ENCODE measurements at places on chromosomes 12 and 14.

GRCh38 chr14:78346747-78347146 lies 176.6 kb downstream of the NRXN3 start:
- DNase-seq, result no peak

DNA sequence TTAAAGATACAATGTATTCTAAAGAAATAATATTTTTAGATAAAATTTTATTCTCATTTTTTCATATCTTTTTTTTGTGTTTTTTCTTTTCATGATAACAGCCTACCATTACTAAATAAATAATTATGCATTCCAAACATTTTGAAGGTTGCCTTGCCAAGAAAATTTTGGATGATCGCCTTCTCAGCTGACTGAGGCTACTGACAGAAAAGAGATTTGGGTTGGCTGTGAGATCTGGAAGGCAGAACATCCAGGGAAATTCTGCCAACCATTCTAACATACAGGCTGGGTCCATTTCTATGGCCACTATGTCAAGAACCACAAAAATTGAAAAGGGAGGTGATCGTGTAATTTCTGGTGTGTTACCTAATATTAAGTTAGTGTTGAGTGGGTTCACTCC lies 48.1 kb downstream of the GALNT8 start:
- no peak for DNase-seq

DNA sequence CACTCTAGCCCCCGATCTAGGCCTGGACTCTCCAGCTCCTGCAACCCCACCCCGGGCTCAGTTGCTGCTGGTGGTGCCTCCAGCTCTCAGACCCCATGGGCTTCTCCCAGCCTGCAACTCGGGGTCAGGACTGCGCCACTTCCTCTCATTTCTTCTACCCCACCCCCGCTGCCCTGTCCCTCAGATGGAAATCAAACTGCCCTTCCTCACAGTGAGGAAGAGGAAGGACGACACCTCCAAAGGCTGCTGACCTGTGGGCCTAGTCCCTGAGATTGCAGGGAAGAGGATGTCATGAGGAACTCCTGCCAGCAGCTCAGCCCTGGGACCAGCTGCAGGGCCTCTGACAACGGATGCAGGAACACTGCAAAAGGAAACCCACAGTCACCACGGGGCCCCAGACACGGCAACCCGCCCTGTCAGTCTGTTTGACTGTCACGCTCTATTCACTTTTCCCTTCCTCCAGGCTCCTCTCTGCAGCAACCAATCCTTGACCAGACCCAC lies 29.3 kb upstream of the PNMA1 start:
- peak; percentile 57 for DNase-seq

DNA sequence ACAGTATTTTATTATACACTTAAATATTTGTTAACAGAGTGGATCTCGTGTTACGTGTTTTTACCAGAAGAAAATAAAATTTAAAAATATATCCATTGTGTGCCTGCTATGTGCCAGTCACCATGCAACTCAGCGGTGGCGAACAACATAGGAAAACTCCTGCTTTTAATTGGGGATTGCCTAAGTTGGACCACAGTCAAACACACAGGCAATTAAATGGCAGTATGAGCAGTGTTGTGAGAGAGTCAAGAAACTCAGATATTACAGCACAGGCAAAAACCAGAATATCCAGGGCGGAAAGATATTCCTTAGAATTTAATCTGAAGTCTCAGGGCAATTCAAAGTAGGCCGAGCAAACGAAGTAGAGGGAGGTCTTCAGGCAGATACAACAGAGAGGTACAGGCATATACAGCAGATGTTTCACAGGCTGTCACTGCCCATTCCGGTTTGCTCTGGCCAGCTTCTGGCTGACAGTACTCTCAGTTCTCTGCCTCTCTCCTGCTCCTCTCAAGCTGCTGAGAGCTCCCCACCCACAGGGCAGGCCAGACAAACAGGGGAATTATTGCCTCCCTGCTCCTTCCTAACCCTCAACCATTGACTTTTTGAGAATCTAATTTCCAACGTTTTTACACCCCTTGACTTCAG lies 540.2 kb upstream of the TMEM132C start:
- DNase-seq, result no peak

GRCh38 chr12:57694459-57695019 lies 607 bp downstream of the OS9 start:
- no peak for DNase-seq

- no peak for DNase-seq
Measured at GRCh38 chr12:124732275-124733075, 131.2 kb downstream of the SCARB1 start.

- no peak for DNase-seq
Measured at GRCh38 chr12:127560041-127560478, 706.9 kb upstream of the TMEM132C start.

- DNase-seq, result no peak
Measured at GRCh38 chr14:100731011-100731670, 4.4 kb downstream of the DLK1 start.

- DNase-seq, result no peak
Measured at GRCh38 chr12:20077618-20078017, 290.7 kb upstream of the PDE3A start.

GRCh38 chr14:103141117-103141796 lies 18.0 kb downstream of the TNFAIP2 start:
- peak; percentile 33 for DNase-seq

GRCh38 chr12:13980538-13981295 lies 685 bp downstream of the GRIN2B start:
- no peak for DNase-seq

DNA sequence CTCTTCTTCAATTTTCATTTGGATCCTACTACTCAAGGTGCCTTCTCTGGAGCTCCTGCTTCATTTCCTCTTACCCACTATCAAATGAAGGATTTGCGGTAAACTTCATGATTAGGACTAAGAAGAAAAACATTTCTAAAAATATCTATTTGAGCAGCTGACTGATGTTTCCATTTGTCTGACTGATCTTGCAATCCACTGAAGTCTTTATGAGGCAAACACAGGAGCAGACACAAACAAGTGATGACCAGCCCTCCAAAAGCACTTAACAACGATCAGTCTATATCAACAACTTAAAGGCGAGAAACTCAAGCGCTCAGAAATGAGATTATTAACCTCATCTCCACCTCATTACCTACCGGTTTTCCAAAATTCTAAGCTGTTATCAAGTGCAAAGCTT lies 26.2 kb downstream of the OSBPL8 start:
- no peak for DNase-seq

GRCh38 chr14:22506778-22507351 lies 82.2 kb downstream of the DAD1 start:
- DNase-seq, result no peak

GRCh38 chr12:57890191-57891115 lies 43.9 kb upstream of the CTDSP2 start:
- DNase-seq, result no peak

GRCh38 chr12:100661300-100661951 lies 87.9 kb downstream of the GAS2L3 start:
- no peak for DNase-seq

DNA sequence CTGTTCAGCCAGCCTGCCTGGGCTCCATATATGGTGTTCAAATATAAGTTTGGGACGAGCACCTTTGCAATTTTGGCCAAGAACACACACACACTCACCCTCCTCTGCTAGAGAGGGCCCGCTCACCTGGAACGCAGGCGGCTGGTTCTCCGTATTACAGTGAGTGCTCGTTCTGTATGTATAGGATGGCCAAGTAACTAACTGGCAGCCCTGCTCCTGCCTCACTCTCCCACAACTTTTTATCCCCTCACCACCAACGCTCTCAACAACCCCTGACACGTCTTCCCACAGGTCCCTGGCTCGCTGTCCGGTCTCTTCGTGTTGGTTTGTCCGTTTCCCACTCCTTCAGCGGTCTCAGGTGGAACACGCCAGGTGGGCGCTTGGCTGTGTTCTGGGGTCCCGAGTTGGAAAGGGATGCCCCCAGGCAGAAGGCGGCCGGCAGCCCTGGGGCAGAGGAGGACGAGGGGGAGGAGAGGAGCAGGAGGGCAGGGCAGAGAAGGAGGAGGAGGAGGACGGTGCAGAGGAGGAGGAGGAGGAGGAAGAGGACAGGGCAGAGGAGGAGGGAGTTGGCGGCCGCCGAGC lies 398 bp upstream of the MSRB3 start:
- DNase-seq, result no peak

DNA sequence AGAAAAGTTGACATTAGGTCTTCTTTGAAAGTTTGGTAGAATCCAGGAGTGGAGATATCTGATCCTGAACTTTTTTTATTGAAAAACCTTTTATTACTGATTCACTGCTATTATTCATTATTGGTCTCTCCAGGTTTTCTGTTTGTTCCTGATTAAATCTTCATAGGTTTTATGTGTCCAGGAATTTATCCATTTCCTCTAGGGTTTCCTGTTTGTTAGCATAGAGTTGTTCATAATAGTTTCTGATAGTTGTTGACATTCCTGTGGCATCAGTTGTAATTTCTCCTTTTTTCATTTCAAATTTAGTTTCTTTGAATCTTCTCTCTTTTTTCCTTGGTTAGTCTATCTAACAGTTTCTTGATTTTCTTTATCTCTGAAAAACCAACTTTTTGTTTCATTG lies 370.3 kb downstream of the SLC6A15 start:
- DNase-seq, result no peak

DNA sequence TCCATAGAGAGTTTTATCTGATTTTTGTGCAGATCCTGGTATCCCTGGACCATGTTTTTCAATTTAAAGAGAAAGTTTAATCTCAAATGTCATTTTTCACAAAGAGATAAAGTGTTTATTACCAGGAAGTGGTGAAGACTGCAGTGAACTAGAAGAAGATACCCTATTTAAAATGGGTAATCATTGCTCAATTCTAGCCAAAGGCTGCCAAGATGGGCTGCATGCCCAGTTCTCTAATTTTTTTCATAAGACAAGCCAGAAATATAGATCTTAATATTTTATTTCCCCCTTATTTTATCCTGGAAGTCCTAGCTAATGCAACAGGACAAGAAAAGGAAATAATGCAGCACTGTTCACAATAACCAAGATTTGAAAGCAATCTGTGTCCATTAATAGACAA lies 343.5 kb downstream of the PCNX1 start:
- no peak for DNase-seq

DNA sequence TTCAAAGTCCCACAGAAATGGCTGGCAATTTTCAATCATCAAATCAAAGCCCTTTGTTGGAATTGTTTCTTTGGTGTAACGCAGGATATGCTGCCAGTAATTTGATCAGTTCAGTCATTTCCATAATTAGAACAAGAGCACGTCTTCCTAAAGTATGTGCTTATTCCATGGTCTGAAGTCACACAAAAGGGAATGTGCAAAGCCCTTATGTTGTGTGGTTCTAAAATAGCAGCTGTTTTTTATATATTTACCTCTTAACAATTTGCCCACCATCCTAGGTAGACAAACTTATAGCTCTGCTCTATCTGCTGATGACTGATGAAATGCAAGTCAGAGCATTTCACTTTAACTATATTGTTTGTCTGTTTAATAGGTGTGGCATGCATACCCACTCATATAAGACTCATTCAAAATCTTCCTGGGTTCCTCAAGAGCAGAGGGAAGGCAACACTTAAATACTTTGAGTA lies 176.1 kb upstream of the SLC38A2 start:
- DNase-seq, result no peak

DNA sequence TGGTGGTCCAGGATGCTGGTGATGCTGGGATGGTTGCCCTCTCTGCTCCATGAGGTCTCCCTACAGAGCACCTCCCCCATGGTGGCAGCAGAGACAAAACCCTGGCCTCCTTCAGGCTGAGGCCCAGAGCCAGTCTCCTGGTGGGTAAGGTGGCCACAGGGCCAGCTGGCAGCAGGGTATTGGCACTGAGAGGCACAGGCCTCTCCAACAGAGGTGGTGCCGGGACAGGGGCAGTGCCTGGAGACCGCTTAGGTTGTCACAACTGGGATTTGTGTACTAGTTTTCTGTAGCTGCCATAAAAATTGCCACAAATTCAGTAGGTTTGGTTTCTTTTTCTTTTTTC lies 6.1 kb upstream of the MTA1 start:
- no peak for DNase-seq

DNA sequence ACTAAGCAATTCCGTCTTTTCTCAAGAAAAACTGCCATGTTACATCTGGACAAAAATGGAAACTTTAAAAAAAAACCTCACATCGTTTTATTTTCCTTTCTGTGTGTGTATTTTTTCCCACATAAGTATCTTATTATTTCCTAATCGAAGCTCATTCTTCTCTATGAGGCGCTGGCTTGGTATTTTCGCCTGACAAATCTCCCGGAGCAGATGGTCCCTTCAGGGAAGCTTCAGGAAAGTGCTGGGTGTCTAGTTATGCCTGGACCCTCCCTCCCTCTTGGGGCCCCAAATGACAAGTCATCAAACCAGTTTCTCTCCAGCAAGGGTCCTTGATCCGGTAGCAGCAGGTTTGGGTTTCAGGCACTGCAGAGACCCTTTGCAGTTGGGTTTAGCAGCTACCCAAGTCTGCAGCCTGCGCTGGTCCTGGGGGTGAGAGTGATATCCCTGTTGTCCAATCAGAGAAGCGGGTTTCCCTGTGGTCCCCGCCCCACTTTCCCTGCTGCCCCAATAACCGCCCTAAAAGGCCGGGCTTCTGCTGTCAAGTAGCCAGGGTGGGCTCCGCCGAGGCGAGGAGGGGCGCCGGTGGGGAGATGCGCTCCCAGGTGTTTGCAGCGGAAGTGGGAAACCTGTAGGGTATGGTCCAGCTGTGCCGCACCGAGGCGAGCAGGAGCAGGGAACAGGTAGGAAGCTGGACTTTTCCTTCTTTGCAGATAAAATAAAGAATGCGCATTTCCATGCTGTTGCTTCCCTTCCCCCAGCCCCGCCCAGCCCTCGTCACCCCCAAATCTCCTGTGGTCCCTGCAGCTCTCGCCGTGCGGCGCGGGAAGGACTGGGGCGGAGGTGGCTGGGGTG lies at the start of gene CNTN1:
TSS of gene CNTN1 (plus strand) at position 527 of the 852 bp plus-strand sequence.
- DNase-seq, result no peak

- peak; percentile 72 for DNase-seq
Measured at GRCh38 chr12:62260733-62261683, 804 bp downstream of the USP15 start.

- DNase-seq, result no peak
Measured at GRCh38 chr14:104139460-104140212, 1.2 kb downstream of the KIF26A start.

- no peak for DNase-seq
Measured at GRCh38 chr14:105351410-105351809, 36.9 kb downstream of the PACS2 start.

DNA sequence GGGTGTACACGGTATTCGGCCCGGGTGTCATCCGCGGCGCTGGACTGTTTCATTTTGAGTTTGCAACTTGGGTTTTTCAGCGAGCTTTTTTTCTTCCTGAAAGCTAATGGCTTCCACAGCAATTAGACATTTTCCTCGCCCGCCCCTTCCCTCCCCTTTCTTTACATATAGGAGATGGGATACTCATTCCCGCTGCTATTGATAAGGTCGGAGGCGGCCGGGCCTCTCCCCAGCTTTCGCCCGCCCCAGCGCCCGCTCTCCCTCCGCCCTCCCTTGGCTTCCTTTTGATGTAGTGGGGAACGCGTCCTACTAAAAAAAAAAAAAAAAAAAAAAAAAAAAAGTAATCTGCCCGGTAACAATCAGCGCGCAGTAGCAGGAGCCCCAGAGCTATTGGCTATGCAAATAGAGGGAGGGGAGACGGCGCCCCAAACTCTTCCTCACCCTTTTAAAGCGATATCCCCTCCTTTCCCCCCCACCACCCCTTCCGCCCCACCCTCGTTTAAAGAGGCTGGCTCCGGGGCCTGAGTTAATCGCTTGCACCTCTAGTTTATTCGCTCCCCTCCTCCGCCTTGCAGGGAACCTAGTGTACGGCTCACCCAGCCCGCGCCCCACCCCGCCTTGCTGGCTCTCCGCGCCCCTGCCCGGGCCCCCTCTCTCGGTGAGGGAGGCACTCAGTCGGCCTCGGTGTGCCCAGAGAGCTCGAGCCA lies 1.7 kb upstream of the CCND2 start:
- peak; percentile 94 for DNase-seq

GRCh38 chr14:77615361-77616132 lies 890 bp downstream of the SPTLC2 start:
- peak; percentile 29 for DNase-seq
